ENCODE measurements at places on chromosomes 11 and 22. TPM values are rescaled to one million over a fixed set of nuclear protein-coding genes. Genes with fewer than 3 reads are reported as not detected.

The CARD10 gene
- 1.2 TPM for total RNA-seq

The PDHX gene
- total RNA-seq, result 38.9 TPM

The NCAM1 gene
- total RNA-seq, result 35.1 TPM

The CTSD gene
- 125 TPM for total RNA-seq

The FHIP1B gene
- 13.0 TPM for total RNA-seq

The ARFGAP2 gene
- 175 TPM for total RNA-seq

The WNT11 gene
- not detected for total RNA-seq

The MYBPC3 gene
- total RNA-seq, result not detected

The MUC5AC gene
- under 0.01 TPM for total RNA-seq

The KRTAP5-1 gene
- total RNA-seq, result not detected

The SNX32 gene
- 0.44 TPM for total RNA-seq

The TRIM6 gene
- 6.5 TPM for total RNA-seq

The PIH1D2 gene
- 2.2 TPM for total RNA-seq

The RIMBP3B gene
- total RNA-seq, result 0.11 TPM

The SYT12 gene
- under 0.01 TPM for total RNA-seq

The PKP3 gene
- 0.87 TPM for total RNA-seq

The MRGPRX3 gene
- total RNA-seq, result not detected

The LMF2 gene
- 48.0 TPM for total RNA-seq

The RAB3IL1 gene
- total RNA-seq, result 19.1 TPM

The WBP2NL gene
- total RNA-seq, result 0.50 TPM

The IL17REL gene
- not detected for total RNA-seq

The ZNF70 gene
- total RNA-seq, result 3.0 TPM

The MS4A4A gene
- total RNA-seq, result not detected

The HOATZ gene
- under 0.01 TPM for total RNA-seq

The CRACR2B gene
- total RNA-seq, result 1.9 TPM

The ARHGAP32 gene
- total RNA-seq, result 16.4 TPM

The CNTF gene
- total RNA-seq, result 3.3 TPM

The ENDOD1 gene
- 53.7 TPM for total RNA-seq

The RNF214 gene
- total RNA-seq, result 13.6 TPM

The PRSS23 gene
- 254 TPM for total RNA-seq

The BCO2 gene
- total RNA-seq, result 15.3 TPM
